ENCODE measurements at places on chromosomes 11 and 22.

- no peak for DNase-seq
Measured at GRCh38 chr11:78841456-78842060, 266.9 kb upstream of the NARS2 start.

GRCh38 chr11:96012086-96012824, 88.3 kb upstream of the MTMR2 start:
- DNase-seq = peak; percentile 59

DNA sequence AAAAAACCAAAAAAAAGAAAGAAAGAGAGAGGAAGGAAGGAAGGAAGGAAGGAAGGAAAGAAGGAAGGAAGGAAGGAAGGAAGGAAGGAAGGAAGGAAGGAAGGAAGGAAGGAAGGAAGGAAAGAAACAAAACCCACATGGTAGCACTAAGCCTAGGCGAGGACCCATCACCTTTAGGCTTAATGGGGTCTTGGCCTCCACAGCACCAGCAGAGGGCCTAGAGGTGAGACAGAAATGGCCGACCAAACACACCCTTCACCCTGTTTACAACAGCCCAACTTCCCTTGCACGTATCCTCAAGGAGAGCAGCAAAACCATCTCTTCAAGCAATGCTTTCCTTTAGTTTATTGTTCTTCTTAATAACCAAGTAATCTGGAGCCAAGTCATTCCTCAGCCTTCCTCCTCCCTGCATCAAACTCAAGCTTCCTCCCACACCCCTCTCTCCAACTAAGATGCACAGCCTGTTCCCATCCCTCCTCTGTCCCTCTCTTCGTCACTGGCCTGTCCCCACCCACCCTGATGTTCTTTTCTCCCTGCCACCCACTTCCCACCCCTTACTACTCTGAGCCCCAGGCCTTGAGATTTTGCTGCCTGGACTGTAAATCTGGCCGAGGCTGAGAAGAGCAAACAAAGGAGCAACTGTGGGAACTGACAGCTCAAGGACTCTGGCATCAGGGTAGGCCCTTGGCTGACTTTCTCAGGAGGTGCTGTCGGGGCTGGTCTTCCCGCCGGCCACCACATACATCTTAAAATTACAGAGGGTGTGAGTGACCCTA, 26.0 kb downstream of the POU2AF1 start:
- DNase-seq = no peak

DNA sequence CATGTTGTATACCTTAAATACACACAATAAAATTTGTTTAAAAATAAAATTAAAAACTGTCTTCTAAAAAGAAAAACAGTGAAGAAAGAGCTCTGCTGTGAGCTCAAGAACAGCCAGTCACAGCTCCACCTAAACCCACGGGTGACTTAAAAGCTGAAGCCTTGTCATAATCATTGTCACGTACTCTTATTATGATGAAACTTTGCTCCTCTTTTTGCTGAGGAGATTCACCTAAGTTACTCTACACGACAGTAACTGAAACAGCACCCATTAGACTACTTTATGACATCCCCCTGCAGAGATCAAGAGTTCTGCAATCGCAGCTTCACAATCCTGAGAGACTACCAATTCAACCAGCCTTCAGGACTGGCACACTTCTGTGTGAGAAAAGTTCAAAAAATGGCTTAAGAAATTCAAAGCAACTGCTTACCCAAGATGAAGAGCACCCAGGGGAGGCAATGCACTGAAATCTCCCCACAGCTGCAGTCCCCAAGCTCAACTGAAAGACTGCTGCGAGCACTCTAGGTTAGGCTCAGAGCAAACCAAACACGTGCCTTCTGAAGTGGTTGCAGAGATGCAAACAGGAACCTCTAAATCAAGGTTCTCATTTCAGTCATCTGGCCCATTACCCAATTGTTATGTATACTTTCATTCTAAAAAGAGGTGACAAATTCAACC, at the start of gene JAML:
Gene JAML (minus strand): TSS at position 501 of the 678 bp plus-strand sequence. CDS start 10,145 bp downstream, outside the sequence.
- DNase-seq = no peak

GRCh38 chr22:42169055-42169469, 38.5 kb upstream of the CYP2D6 start:
- peak; percentile 19 for DNase-seq

DNA sequence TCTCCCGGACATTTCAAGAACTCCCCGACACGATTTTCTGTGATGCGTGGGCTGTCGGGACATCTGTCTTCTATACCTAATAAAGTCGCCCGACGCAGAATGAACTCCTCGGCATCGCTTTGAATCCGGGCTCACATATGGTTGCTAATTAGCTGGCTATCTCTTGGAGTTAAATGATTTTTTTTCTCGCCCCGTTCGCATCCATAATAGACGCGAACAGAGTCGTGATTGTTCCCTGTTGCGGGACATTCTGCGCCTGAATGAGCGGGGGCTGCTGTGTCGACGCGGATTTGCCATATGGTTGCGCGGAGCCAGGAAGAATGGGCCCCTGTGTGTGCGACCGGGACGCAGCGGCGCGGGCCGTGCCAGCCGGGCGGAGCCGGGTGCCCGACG, 16.4 kb downstream of the CDKN1C start:
- no peak for DNase-seq

DNA sequence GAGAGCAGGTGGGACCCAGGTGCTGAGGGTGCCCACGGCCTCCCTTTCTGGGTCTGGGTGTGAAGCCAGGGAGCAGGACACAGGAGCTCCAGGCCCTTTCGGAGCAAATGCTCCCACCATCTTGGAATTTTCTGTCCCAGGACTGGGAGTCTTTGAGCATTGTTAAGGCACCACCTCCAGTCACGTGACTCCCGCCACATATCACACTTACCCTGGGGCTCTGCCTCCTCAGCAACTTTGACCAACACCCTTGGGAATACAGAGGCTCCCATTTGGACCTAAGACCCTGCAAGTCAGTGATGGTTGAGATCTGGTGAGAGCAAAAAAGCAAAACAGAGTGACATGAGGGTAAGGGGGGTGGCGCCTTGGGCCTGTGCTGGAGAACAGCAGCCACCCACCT, 35.6 kb downstream of the GNAZ start:
- no peak for DNase-seq

DNA sequence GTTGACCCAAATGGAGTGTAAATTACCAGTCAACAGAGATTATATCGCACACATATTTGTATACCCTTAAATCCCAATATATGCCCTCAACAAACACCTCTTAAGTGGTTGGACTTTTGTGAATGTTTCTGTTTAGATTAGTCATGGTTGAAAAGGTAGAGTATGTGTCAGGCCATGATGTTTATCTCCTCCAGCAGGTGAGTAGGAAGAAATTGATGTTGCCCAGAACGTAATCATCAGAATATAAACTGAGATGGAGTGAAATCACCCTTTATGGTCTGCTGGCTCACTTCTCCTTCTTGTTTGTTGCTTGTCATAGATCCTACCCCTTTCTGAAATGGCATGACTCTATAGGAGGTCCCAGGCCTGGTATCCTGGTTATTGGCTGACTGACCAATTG, 431.8 kb downstream of the ETS1 start:
- no peak for DNase-seq

DNA sequence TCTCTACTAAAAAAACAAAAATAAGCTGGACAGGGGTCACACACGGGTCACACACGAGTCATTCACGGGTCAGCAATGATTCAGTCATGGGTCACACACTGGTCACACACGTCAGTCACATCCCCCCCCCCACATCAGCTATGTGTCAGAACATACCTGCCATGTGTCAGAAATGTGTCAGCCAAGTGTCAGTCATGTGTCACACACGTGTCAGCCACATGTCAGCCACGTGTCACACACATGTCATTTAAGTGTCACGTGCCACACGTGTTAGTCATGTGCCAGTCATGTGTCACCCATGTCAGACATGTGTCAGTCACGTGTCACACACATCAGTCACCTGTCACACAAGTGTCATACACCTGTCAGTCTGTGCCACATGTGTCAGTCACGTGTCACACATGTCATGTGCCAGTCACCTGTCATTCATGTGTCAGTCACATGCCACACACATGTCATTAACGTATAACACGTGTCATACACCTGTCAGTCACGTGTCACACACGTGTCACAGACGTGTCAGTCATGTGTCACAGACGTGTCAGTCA, 28.7 kb upstream of the MMP20 start:
- no peak for DNase-seq

DNA sequence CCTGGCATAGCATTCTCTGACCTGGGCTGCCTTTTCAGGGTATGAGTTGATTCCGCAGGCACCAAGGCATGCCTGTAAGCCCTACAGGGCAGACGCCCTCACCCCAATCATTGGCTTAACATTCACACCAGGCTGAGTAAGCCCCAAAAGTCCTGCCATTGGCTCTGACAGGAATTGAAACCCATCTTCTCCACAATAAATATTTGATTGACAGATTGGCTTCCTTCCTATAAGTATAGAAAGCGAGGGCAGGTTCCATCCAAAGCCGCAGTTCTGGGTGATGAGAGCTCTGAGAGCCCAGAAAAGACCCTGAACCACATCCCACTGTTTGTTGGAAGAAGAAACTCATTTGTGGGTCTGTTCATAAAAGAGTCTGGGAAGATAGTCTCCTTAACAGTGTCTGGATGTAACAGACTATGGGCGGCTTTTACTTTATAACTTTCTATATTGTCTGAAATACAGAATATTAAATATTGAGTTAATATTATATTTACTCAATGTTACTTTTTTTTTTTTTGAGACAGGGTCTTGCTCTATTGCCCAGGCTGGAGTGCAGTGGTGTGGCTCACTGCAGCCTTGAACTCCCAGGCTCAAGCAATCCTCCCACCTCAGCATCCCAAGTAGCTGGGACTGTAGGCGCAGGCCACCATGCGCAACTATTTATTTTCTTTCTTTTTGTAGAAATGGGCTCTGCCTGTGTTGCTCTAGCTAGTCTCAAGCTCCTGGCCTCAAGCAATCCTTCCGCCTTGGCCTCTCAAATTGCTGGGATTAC, 46.8 kb downstream of the FAM83F start:
- DNase-seq = no peak

- DNase-seq = no peak
Measured at GRCh38 chr11:120231963-120232362, 8.0 kb upstream of the POU2F3 start.

- no peak for DNase-seq
Measured at GRCh38 chr11:129374993-129375750, 476 bp upstream of the BARX2 start.

DNA sequence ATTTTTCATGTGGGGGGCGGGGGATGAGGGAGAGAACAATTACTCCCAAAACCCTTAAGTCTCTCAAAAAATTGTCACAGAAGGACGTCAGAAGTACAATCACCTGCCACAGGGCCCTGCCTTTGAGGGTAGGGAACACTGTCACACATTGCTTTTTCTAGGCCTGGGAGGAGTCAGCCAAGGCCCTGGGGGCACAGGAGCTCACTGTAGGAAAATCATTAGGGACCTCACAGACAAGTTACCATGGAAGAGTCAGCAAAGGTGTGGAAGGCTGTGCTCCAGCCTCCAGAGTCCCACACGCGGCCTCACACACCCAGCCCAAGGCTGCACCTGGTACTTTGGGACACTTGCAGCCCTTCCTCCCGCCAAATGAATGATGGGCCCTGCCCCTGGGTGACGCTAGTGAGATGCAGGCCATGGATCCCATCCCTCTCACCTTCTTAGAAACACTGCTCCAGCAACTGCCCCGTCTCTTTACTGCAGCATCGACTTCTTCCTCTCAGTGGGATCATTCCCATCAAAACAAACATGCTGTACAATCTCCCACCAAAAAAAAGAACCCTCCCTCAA, 3.3 kb downstream of the PLEKHA7 start:
- DNase-seq = no peak

GRCh38 chr22:31302006-31302405, 9.7 kb upstream of the PIK3IP1 start:
- DNase-seq = no peak

DNA sequence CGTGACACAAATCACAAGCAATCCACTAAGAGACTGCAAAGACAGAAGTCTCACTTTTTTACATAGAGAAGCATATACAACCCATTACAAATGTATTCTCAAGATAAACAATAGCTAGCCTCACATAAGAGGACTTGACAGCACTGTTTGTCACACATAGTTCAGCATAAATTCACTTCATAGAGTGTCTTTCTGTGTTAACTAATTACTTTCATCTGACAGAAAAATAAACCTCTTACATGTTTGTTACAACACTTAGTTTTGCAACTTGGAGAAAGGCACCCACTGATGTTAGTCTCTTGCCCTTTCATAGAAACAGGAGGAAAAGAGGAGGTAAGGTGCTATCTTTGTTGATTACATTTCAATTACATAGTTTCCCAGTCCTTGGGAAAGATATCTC, 2221.9 kb upstream of the RAG2 start:
- DNase-seq = no peak

DNA sequence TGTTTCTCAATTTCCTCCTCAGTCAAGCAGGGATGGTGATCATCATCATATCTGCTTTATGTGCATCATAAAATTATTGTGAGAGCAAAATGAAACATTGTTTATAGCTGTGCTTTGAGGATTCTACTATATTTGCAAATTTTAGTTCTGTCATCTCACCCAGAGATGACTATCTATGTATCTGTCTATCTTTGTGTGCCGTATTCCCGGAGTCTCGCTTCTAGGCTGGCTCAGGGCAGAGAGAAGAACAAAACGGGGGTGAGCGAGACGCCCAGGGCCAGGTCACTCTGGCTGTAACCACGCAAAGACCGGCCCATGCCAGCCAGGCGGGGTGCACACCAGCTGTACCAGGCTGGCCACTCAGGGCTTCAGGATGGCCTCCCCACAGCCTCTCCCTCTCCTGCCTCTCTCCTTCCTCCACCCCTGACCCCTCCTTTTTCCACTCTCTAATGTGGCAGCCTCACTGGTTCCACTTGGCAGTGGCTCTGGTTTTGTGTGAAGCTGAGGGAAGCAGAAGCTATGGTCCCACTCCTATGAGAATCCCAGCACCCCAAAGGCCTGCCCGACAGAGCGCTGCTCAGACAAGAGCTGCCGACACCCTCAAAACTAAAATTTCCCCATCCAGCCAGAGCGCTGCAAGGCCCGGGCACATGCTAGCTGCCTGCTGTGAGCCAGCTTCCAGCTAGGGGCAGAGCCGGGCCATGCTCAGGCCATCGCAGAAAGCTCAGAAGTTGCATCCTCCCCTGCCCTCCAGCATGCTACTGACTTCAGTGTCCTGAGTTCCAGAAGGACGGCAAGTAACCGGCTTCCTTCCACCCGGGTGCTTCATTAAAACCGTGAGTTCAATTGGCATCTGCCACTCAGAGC, 139.5 kb upstream of the TBCEL start:
- no peak for DNase-seq

- no peak for DNase-seq
Measured at GRCh38 chr22:25829237-25829636, 87.2 kb downstream of the MYO18B start.

DNA sequence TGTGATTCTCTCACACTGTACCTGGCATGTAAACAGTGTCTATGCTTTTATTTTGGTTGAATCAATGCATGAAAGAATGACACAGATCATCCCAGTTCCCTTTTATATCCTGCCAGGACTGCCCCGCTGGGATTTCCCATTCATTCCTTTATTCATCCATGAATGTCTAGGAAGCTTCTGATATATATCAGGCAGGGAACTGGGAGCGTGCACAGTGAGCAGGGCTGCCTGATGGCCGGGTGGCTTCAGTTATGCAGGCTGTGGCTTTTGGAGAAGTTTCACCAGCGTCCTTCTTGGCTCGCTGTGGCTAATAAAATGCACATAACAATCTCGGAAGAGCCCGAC, 789.0 kb downstream of the TBC1D22A start:
- DNase-seq = no peak

Data from AG09319 (cell line).